Calu3 (cell line): ENCODE measurements at places on chromosomes 3 and 15. TPM values are rescaled to one million over a fixed set of nuclear protein-coding genes. Genes with fewer than 3 reads are reported as not detected.

- H3K27ac ChIP-seq, result no peak overlapping the region
- DNase-seq, result no peak
- no peak overlapping the region for H3K4me3 ChIP-seq
- H3K27me3 ChIP-seq, result no peaks in the 10 kb centered on the region
Observed at GRCh38 chr3:105791131-105791530, 77.7 kb downstream of the CBLB start.

GRCh38 chr3:184315871-184316661 is 1.7 kb downstream of the EIF4G1 start:
- DNase-seq, result no peak
- H3K4me1 ChIP-seq, result peaks cover 42% of the 10 kb centered on the region
- H3K4me3 ChIP-seq, result peak overlapping the region; percentile 68

DNA sequence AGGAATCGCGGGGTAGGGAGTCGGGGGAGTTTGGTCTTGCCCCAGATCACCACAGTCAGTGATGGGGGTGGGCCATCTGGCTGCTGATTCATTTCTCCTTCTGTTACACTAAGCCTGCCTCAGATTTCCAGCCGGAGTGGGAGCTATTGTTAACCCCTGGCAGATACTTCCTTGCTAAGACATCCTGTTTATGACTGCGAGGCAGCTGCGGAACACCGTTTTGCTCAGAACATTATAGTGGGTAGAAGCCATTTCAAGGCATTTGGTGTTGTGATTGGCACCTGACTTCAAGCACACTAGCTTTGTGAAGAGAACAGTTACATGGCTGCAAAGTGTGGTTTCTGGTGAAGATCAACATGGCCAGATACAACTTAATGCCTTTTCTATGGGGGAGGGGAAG is 73.8 kb downstream of the FLNB start:
- H3K36me3 ChIP-seq, result peaks cover 43% of the 10 kb centered on the region
- DNase-seq, result no peak
- peaks cover 19% of the 10 kb centered on the region for H3K4me1 ChIP-seq
- no peak overlapping the region for H3K4me3 ChIP-seq

DNA sequence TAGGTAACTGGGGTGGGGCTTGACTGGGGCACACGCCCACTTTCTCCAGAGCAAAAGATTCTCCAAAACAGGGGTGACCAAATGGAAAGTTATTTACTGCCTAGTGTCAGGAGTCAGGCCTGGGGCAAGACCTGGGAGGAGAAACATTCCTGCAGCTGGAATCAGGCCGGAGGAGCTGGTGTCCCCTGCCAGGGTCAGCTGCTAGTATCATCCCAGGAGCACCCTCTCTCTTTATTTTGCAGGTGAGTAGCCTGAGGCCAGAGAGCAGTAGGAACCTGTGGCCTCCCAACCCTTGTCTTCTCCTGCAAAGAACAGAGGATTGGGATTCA is 32.9 kb downstream of the DNAJB8 start:
- DNase-seq, result no peak
- peaks cover 27% of the 10 kb centered on the region for H3K4me1 ChIP-seq
- H3K27ac ChIP-seq, result no peak overlapping the region
- H3K36me3 ChIP-seq, result peaks cover 25% of the 10 kb centered on the region

DNA sequence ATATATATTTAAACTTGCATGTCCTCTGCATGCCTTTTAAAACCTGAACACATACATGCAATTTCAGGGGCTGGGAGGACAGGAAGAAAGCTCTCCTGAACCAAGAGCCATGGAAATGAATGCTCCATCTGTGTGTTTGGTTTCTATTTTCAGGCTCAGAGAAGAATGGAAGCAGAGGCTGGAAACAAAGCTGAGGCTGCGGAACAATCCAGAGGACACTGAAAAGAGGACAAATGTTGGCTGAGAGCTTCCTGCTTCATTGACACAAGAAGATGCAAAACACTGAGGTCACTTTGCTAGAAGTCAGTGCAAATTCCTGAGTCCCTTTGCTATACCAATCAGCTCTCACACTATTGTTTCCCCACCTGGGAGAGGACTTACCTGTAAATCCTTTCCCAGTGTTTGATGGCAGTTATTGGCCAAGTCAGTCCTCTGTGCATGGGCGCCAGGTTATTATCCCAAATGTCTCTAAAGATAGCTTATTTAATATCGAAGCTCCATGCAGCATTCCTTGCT is 12.7 kb downstream of the FAM240A start:
- no peak for DNase-seq
- H3K27me3 ChIP-seq, result peaks cover 71% of the 10 kb centered on the region
- H3K36me3 ChIP-seq, result no peaks in the 10 kb centered on the region
- H3K4me3 ChIP-seq, result no peak overlapping the region

DNA sequence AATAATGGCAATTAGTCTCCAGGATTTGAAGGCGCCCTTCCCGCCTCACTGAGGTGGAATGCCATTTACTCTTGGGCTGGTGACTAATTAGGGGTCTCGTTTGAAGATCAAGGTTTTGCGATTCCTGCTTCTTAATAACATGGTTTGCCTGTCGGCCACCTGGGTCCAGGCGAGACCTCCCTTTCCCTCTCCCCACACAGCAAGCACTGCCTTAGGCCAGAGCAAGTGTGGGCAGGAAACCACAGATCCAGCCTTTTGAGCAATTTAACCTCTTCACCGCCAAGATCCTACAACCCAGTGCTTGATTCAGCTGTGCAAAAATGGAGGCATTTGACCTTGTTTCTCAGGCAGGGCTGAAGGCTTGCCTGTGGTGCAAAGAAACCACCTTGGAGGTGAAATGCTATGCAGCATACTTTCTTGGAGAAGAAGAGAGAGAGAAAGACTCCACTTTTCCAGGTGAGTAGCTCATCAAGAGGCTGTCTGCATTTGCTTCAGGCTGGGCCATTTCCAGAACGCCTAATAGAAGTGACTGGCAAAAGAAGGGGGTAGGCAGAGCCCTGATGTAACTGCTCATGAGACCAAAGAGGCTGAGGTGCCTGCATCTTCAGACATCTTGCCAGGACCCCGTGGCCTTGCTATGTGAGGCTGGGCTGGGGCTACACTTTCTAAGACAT is 34.1 kb upstream of the WNT5A start:
- H3K27ac ChIP-seq, result no peak overlapping the region
- peaks cover 4% of the 10 kb centered on the region for H3K36me3 ChIP-seq
- no peak for DNase-seq
- no peaks in the 10 kb centered on the region for H3K4me1 ChIP-seq
- no peak overlapping the region for H3K4me3 ChIP-seq
- H3K27me3 ChIP-seq, result no peaks in the 10 kb centered on the region

DNA sequence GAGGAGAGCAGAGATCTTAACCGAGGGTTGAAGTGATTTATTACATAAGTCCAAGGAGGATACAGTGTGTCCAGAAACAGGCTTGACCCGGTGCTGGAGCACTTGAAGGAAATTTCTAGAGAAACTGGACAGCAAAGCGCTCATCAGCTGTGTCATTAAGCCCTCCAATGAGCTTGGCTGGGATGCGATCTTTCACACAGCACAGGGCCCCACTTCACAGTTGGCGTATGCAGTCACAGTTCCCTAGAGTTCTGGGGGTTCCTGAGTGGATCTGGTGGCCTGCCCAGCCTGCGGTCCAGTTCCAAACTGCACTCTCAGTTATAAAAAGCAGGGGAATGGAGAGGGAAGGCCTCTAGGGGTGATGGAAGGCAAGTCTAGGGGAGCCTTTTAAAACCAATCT is 13.6 kb downstream of the ST8SIA2 start:
- peaks cover 81% of the 10 kb centered on the region for H3K27me3 ChIP-seq
- no peaks in the 10 kb centered on the region for H3K4me1 ChIP-seq
- DNase-seq, result no peak
- no peaks in the 10 kb centered on the region for H3K36me3 ChIP-seq

DNA sequence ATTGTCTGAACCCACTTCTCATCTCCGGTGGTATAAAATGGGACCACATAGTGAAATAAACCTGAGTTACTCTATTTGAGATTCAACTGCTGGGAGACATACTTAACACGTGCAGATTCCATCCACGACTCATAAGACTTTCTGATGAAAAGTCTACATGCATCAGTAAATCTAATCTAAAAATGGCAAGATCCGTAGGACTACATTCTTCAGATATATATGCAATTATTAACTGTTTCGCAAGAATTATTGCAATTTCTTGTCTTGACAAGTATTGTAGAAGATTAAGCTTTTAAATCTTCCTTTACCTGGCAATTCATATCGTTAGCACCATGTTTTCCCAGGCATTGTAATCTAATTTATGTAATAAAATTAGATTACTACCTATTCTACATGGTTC is 718.7 kb upstream of the CBLB start:
- no peaks in the 10 kb centered on the region for H3K36me3 ChIP-seq
- no peak overlapping the region for H3K27ac ChIP-seq
- H3K27me3 ChIP-seq, result no peaks in the 10 kb centered on the region
- DNase-seq, result no peak
- H3K4me1 ChIP-seq, result no peaks in the 10 kb centered on the region

DNA sequence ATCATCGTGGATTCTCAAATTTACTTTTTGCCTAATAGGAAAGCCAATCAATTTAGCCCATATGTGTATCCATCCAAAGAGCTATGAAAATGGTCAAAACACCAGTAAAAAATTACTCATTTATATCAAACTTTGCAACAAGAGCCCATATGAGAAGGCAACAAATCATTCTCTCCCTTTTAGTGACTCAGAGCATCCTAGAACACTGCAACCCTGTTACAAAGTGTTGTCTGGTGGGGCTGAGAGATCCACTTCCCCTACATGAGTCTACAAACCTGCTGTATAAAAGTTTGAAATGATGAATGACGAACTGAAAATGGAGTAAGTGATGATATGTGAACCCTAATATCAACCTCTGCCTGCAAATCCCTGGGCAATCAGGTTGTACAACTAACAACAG is 23.3 kb downstream of the PDZRN3 start:
- H3K27me3 ChIP-seq, result no peaks in the 10 kb centered on the region
- H3K4me3 ChIP-seq, result no peak overlapping the region
- H3K36me3 ChIP-seq, result no peaks in the 10 kb centered on the region
- no peaks in the 10 kb centered on the region for H3K4me1 ChIP-seq
- DNase-seq, result no peak

DNA sequence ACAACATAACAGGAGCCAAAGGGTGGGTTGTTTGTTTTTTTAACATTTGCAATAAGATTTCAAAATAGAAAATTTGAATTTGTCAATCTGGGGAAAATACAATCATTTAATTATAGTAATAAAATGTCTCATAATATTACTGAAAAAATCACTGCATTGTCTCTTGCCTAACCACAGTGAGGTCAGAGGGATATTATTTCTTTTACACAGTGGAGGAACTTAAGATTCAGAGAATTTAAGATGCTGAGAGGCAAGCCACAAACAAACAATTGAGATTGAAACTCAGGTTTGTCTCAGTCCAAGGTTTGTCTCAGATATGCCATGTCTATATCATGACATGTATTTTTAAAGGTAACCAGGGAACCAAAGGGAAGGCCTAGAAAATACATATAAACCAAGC is 428.7 kb downstream of the FOXP1 start:
- H3K36me3 ChIP-seq, result no peaks in the 10 kb centered on the region
- peaks cover 57% of the 10 kb centered on the region for H3K4me1 ChIP-seq
- H3K27ac ChIP-seq, result no peak overlapping the region
- no peaks in the 10 kb centered on the region for H3K27me3 ChIP-seq
- DNase-seq, result no peak
- no peak overlapping the region for H3K4me3 ChIP-seq

DNA sequence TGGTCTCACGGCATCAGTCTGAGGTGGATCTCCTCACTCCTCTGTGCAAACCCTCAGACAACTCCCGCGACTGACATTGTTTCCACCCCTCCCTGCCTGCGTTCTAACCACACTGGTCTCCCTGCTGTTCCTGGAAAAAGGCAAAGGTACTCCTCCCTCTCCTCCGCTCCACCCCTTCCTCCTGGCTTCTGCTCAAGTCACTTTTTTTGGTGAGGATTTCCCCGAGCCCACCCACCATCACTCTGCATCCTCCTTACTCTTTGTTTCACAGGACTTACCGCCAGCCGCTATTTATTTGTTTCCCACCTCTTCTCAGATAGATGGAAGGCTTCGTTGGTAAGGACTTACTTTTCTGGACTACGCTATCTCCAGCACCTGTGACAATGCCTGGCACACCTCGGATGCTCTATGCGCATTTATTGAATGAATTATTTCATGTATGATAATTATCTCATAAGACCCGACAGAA is 25.6 kb downstream of the PRR23E start:
- H3K27me3 ChIP-seq, result peaks cover 36% of the 10 kb centered on the region
- no peaks in the 10 kb centered on the region for H3K36me3 ChIP-seq
- no peak overlapping the region for H3K27ac ChIP-seq
- H3K4me1 ChIP-seq, result no peaks in the 10 kb centered on the region

DNA sequence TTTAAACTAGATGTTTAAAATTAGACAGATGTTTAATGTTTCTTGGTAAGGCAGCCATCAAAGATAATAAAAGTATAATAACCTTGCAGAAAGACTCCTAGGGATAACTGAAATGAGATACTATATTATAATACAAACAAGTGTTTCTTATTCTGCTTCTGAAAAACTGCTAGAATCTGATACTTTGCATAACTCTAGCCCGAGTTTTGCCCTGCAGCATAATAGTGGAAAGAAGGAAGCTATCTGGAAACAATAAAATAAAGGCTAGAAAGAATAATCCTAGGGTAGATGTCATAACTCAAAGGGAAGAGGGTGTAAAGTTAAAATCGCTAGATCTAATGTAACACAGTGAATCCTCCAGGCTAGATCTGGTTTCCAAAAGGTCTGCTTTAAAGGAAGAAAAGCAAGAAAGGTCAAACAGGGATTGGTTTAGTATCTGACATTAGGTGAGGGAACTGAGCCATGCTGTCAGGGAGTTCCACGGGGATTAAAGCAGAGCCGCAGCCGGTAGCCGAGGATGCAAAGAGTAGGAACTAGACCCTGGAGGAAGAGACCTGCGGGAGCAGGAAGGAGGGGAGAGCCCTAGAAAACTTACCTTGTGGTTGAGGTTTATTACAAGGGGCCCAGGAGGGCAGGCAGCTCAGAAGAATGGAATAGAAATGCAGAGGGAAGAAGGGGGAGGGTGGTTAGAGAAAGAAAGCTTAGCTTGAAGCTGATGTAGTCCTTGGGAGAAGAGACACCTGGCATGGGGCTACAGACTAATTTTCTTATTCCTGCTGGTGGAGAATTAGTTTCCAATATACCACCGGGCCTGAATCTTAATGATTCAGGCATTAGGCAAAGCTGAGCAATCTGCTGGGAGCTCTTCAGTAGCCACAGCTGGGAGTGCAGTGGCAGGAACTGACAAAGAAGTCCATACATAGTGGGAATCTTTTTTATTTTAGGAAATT is 46.1 kb upstream of the TUSC7 start:
- no peak overlapping the region for H3K27ac ChIP-seq
- DNase-seq, result no peak
- no peak overlapping the region for H3K4me3 ChIP-seq
- no peaks in the 10 kb centered on the region for H3K36me3 ChIP-seq
- H3K27me3 ChIP-seq, result no peaks in the 10 kb centered on the region

SH2D7 gene
- total RNA-seq, result not detected in 2 replicates

LYZL4 gene
- total RNA-seq, result not detected in 2 replicates

SOX14 gene
- total RNA-seq, result not detected in 2 replicates

BTBD1 gene
- 73.2 and 77.3 TPM in 2 replicates for total RNA-seq

CELF6 gene
- 0.19 and 0.42 TPM in 2 replicates for total RNA-seq

OR5K2 gene
- total RNA-seq, result not detected in 2 replicates

LINGO1 gene
- 0.27 TPM in 1 of 2 replicates, not detected in the other for total RNA-seq

GREM1 gene
- not detected in 2 replicates for total RNA-seq

LIPC gene
- 0.49 TPM in 1 of 2 replicates, not detected in the other for total RNA-seq
